ENCODE measurements at places on chromosomes 11 and 22.

DNA sequence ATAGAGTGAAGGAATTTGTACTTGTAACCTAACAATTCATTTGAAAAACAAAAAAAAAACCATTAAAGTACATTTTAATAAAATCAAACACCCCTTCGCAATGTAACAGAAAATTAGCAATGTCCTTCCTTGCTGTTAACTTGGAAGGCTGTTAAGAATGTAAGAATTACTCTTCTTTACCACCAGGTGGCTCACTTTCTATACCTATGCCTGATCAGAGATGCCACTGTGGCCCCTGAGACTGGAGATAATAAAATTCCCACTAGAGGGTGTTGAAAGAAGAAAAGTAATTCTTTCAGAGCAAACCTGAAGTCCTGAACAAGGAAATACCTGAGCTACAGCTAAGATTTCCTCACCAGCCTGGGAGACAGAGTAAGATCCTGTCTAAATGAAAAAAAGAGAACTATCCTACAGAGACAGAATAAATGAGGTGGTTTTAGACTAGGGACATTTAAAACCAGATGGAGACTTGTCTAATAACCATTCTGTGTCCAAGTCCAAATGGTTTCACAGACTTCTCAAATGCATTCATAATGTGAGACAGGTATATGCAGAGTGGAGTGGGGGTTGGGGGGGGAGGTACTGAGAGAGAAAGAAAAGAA lies 1089.3 kb downstream of the FAM181B start:
- DNase-seq, result peak; percentile 26

- DNase-seq, result no peak
These were observed 30.9 kb upstream of the IGSF22 start for GRCh38 chr11:18756889-18757288.

DNA sequence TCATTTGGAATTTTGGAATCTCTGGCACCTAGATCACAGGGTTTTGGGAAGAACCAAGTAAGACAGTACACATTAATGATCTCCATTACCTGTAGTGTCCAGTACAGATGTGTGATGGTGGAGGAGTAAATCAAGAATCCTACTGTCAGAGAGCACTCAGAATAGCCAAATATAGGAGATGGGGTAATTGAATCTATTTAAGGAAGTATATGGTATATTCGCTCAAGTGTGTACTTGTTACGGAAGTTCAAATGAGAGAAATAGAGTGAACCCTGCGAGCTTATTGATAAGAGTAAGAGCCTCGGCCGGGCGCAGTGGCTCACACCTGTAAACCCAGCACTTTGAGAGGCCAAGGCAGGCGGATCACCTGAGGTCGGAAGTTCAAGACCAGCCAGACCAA lies 2.2 kb downstream of the SPCS2 start:
- DNase-seq, result no peak

GRCh38 chr22:47034905-47035419 lies 272.5 kb downstream of the TBC1D22A start:
- DNase-seq, result no peak

DNA sequence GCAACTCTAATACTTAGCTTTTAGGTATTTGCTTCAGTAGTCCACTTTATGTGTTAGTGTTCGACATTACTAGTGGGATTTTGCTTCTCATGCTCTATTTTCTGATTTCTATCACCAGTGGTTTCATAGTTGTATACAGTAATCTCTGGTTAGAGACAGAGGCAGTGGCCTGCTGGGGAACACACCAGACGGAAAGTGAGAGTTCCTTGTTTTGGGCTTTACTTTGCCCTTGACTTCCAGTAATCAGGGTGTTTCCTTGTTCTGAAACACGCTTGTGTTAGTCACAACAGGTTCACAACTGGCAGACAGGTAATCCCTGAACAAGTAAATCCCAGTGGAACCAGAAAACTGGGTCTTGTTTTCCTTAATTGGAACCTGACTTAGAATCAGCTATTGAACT lies 56.0 kb downstream of the PACS1 start:
- peak; percentile 23 for DNase-seq

DNA sequence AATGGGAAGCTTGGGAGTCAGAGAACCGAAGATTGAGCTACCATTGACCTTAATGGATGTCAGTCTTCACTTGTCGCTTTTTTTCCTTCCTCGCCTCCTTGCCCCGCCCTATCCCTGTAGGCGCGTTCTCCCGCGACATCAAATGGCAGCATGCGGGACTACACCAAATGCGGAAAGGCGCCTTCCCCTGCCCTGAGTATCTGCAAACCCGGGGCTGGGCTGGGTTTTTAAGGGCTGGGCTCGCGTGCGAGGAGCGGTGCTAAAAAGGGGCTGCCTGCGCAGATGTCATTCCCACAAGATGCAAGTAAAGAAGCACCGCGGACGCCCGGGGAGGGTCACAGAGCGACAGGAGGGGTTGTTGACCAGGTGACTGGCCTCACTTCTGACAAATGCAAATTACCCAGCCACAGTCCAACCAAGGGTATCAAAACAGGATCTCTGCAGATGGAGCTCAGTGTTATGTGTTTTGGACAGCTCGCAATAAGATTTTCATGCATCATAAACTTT lies 4.7 kb upstream of the FAM111B start:
- DNase-seq, result peak; percentile 37

DNA sequence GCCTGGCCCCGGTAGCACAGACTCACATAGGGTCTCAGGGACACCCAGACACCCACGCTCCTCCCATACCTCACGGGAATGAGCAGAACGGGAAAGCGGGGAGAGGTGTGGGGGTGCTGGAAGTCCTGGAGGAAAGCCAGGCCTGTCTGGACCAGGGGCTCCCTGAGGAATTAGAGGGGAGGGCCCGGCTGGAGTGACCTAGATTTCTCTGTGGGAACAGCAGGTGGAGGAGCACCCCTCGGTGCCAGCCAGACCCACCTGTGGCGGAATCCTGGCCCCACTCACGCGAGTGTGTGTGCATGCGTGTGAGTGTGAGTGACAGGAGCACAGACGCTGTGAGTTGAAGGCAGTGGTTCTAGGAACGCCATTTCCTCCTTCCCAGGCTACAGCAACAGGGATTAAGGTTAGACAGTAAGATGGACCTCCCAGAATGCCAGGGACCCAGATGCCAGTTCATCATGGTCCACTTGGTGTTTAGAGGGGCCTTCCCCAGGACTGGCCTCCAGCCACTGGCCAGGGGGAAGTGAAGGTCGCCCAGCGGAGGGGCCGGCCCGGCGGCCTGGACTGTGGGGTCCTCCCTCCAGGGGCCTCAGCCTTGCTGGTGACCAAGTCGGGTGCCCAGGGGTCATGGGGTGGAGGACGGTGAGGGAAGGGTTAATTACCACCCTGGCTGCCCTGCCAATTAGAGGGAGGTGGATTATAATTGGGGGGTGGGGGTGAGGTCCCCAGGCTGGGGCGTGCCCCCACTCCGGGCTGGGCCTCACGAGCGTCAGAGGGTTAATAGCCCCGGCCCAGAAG lies 1.0 kb downstream of the PKP3 start:
- DNase-seq, result no peak

GRCh38 chr22:28239941-28240340 lies 320.9 kb upstream of the PITPNB start:
- no peak for DNase-seq

GRCh38 chr22:28769394-28770085 lies 3.0 kb upstream of the CCDC117 start:
- peak; percentile 39 for DNase-seq

DNA sequence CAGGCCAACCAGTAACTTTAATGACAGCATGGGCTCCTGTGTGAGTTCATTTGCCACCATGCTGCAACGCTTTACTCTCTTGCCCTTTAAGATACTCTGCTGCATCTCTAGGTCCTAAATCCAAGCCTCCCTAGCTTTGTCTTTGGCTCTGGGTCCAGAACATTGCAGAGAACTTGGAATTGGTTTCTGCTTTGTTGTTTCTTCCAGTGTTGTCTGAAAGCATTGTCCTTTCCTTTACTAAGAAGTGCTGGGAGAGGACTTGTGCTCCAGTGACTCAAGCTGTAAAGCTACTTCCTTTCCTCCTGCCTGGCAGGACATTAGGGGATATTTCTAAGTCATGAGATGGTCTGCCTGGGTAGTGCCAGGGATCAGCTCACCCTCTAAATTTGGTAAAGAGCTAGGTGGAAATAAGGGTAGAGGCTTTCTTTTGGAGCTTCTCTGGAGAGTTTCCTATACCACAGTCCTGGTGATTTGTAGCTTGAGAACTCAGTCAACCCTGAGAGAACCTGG lies 202.5 kb upstream of the CADM1 start:
- no peak for DNase-seq

DNA sequence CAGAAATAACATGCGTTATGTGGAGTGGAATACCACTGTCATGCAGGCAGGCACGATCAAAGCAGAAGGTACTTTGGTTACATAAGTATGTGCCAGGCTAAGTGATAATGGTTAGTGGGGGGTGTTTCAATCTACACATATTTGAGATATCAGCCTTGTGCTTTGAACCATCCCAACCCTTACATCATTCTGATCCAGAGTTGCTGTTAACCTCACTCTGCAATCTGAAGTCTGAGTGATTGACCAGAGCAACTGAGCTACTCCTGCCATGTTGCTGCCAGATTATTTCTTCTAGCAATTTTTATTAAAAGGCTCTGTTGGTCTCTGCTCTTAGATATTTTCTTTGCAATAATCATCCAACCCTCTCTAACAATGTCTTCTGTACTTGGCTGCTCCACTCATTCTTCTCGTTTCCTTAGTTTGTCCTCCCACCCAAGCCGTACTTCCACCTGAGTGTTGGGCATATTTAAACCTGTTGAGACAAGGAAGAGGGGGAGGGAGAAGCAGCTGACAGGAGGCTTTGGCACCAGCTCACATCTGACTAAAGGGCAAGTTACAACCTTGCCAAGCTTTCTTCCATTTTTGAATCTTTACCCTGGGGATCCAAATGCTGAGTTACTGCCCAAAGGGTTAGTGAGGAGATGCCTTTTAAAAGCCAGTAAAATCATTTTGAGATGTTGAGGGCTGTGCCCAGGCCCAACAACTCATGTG lies 114.1 kb upstream of the SESN3 start:
- no peak for DNase-seq

GRCh38 chr11:86625981-86626380 lies 46.4 kb downstream of the ME3 start:
- DNase-seq, result no peak

GRCh38 chr11:35811783-35812182 lies 132.1 kb upstream of the LDLRAD3 start:
- DNase-seq, result no peak

DNA sequence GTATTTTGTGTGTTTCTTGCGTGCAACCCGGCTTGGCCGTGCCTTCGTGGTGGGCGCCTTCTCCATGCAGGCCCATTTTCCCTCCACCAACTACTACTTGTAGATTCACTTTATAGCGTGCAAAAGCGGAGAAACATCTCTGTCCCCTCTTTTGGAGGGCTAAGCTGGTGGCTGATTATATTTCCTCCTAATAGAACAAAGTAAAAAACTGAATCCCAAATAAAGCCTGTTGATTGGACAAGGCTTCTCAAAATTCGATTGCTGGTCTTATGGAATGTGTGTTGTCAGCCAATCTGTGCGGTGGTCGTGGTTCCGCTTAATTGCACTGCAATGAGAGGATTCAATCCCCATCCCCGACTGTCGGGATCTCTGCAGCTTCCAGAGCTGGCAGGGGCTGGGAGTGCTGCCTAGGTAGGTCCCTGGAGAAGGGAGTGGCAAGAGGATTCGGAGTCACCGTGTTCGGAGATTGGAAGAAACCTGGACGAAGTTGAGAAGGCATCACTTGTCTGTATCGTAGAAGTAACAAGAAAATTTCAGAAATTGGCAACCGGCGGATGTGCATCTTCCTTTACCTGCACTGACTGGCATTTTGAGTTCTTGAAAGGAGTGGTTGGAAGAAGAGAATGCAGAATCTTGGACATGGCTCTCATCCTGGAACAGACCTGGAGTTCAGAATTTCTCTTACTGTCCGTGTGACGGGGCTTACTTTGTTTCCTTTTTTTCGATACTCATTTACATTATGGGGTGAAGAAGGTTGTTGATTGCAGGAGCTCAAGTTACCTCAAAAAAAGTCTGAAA lies 1.1 kb downstream of the HMGXB4 start:
- DNase-seq, result peak; percentile 26

GRCh38 chr11:12950670-12951069 lies 58.4 kb upstream of the RASSF10 start:
- peak; percentile 14 for DNase-seq

- no peak for DNase-seq
These were observed 8.7 kb upstream of the CABP7 start for GRCh38 chr22:29710922-29711593.

- DNase-seq, result peak; percentile 90
These were observed 168.8 kb downstream of the RCN1 start for GRCh38 chr11:32259641-32260081.

GRCh38 chr11:130528298-130529261 lies 80.1 kb downstream of the ADAMTS15 start:
- DNase-seq, result no peak

DNA sequence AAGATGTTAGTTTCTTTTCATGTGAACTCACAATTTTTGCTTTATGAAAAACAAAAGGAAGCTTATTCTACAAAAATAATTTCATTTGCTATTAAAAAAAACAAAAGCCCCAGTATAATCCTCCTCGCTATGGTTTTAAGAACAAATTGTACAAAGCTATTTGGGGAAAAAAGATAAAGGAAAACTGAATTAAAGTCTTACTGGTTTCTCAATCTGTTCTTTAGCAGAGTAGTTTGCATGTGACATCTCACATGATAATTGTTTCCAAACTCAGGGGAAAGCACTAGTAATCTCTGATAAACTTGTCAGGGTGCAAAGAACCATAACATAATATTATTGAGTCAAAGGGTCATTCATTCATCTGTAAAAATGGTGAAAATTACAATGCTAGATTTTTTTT lies 2.9 kb upstream of the DDI1 start:
- peak; percentile 64 for DNase-seq
